ENCODE measurements at places on chromosomes 3 and 15.

GRCh38 chr3:50136714-50137405 lies 18.3 kb upstream of the SEMA3F start:
- DNase-seq: no peak

DNA sequence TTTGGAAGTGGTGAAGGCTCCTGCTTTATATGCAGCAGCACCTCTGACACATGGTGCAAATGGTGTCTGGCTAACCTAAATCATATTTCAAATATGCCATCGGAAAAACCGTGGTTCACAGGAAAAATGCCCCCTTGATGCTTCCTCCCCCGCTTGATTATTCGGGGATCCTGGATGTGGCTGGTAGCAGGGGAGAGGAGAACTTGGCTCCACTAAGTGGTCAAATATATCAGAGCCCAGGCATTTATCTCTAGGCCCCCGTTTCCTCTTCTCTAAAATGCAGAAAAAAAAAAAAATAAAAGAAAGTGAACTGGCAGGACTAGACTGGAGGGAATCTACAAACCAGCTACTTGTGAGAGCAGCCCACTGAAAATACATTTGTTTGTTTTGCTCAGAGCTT lies 18.2 kb upstream of the ATP2B2 start:
- DNase-seq: no peak

GRCh38 chr15:73867956-73868355 lies 5.4 kb upstream of the TBC1D21 start:
- no peak for DNase-seq

GRCh38 chr3:49802719-49803464 lies at the start of gene INKA1:
Gene INKA1 (plus strand): TSS chr3:49803261. CDS start chr3:49803393, 132 bp downstream.
- peak; percentile 63 for DNase-seq

DNA sequence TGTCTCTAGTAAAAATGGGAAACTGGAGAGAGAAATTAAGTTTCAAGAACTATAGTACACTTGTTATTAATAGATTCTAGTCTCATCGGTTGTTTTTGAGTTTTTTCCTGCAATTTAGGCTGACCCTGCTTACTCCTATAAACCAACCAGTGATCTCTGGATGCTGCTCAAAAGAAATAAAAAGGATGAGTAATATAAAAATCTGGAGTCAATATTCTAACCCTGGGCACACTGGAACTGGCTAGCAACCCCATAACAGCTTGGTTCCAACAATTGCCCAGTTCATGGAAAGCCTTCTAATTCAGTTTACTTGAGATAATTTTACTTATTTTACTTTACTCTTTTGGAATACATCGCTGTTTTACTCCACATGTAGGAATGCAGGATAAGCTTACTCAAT lies 211.6 kb downstream of the GBE1 start:
- DNase-seq: no peak

GRCh38 chr15:35910227-35910626 lies 364.3 kb upstream of the DPH6 start:
- no peak for DNase-seq

Data from stimulated activated CD8-positive, alpha-beta memory T cell treated with anti-CD3 and anti-CD28 coated beads, Interleukin-15, amount 100 ng/mL, for 24 hours (primary cell).